Left colon (tissue), 2 donors: ENCODE measurements at places on chromosomes 7 and 10. TPM values are rescaled to one million over a fixed set of nuclear protein-coding genes. Genes with fewer than 3 reads are reported as not detected.
A peak's percentile ranks its signal among the peaks of the same experiment; 100 is the strongest.

DNA sequence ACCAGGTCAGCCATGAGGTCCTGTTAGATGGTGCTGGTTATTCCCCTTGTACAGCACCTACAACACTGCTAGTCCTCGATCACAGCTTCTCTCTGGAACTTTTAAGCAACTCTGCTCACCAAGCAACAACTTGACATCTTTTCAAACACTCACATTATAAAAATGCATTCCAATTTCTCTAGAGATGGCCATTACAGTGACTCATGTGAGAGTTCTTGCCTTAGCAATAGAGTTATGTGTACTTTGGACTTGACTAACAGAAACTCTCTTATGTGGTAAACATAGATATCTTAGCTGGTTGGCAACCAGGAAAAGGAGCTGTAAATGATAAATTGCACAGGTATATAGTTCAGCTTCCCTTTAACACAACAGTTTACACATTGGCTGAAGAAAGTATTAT is 122.2 kb downstream of the PDE1C start:
- no peak for DNase-seq

DNA sequence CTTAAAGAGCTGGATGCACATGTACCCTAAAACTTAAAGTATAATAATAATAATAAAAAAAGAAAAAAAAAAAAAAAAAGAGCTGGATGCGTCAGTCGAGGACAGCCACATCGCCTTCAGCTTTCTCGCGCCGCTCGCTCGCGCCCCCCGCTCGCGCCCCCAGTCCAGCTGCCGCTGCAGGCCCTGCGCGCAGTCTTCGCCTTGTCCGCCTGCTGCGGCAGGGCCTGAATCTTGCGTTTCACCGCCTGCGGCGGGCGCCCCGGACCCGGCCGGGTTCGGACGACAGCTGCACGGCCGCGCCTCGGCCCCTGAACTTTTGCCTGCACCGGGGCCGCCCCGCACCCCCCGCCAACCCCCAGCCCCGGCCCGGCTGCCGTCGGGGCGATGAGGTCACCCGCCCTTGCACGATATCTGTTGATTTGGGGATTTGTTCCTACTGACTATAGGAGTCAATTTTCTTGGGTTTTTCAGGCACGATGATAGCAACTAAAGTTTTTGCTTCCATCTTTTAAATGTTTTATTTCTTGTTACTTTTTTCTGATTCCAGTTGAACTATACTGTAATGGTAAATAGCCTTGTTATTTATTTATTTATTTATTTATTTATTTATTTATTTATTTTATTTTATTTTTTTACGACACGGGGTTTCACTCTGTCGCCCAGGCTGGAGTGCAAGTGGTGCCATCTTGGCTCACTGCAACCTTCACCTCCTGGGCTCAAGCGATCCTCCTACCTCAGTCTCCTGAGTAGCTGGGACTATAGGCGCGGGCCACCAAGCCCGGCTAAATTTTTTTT is 33.5 kb upstream of the CPN1 start:
- DNase-seq, result no peak

DNA sequence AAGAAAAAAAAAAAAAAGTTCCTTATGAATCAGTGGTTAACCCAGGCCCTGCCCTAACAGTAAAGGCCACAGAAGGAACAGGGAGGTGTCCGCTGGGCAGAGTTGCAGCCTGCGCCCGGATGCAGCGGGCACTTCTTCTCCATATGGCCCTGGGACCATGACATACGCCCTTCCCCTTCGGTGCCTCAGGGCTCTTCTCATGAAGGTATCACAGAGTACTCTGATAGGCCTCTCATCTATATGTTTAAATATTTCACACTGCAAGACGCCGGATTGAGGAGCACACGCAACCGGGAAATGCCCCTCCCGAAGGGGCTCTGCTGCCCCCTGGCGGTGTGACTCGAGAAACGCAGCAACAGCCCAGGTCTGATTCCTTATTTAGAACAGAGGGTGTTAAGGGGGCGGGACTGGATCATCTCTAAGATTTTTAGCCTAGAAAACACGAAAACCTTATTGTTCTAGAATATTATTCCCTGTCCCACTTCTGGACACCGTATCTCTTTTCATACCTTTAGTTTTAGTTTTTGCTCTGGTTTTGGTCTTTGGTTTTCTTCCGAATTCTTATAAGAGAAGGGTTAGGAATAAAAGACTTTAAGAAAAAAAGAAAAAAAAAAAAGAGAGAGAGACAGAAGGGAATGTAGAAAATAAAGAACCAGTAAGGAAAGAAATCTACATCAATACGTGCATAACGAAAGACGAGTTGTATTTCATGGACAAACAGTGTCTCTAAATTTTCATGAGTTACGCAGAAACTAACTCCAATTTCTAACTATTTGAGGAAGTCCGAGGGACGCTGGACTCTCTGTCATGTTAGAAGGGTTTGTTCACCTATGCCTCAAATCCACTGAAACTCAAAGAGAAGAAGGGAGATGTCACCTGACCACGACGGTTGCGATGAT is 12.0 kb downstream of the DAGLB start:
- DNase-seq, result peak; percentile 74

GRCh38 chr7:67413670-67414069 is 417.0 kb downstream of the TYW1 start:
- no peak for DNase-seq

GRCh38 chr10:101452593-101452992 is 98.6 kb downstream of the BTRC start:
- DNase-seq, result no peak

DNA sequence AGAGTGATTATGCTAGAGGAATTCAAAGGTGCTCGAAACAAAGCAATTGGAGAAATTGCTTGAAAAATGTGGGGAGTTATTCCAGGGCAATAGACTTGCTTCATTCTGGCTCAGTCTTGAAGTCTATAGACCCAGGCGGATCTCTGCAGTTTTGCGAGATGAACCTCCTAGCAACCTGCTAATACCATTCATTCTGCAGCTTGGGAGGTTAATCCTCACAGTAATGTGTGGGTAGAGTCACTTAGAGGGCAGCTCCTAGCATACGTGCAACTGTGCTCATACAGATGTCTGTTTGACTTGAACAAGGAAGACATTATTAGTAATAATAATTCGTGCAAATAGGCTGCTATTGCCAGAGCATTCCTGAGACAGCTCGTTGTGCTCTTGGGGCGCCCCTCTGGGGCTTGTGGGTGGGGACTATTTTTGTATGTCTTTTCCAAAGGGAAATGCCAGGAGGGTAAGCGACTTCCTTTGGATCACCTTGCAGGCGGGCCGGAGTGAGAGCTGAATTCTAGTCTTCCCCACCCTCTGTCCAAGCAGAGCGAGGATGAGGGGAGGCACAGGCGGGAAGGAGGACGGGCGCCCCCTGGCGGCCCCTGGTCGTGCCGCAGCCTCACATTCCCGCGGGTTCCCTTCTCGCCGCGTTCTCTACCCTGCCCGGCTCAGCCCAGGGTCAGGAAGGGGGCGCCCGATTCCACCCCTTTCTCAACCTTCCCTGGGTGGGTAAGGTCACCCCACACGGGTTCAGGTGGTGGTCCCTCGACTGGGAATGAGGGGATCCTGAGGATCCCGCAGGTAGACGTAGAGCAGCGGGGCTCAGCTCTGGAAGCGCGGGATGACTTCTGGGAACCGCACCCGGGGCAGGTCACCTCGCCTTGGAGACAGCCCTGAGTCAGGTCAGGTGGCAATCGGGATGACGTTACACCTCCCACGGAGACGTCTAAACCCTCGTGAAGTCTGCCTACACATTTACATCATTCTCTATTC is 241.5 kb downstream of the PHTF2 start:
- no peak for DNase-seq

GRCh38 chr7:38753347-38753746 is 122.2 kb upstream of the AMPH start:
- DNase-seq, result no peak

GRCh38 chr10:95431900-95432342 is 129.2 kb downstream of the SORBS1 start:
- no peak for DNase-seq

DNA sequence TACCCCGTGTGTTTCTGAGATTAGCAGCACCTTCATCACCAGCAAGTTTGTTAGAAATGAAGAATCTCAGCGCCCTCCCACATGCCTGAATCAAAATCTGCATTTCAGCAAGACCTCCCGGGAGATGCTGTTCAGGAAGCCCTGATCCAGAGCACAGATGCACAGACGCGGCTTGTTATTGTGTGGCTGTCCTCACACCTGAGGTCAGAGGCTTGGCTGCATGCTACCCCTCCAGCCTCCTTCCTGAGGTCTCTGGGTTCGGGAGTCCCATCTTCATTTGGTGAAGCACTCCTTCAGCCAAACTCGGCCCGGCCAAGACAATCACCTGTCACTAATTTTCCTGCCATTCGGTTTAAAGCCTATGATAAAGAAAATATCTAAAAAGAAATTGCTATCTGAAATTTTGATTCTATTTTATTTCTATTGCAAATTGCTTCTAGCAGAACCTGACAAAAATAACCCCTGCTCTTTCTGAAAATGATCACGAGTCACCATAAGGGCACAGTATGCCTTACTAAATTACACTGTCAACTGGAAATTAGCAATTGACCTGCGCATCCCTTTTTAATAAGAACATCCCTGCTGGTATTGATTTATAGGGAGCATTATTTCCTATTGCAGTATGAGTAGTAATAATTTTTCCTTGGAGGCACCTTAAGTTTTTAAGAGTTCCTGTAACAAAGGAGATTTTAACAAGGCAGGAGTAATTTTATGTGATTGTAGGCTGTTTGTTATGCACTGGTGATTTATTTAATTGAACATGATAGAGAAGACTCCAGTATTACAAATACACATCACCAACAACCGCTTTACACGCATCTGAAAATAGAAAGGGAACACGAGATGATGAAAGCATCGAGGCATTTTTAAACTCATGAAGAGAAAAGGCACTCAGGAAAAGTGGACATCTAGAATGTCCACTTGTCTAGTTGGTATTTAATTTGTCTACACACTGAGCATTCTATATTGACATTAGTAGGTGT is 49.5 kb downstream of the VSTM2A start:
- DNase-seq, result no peak

DNA sequence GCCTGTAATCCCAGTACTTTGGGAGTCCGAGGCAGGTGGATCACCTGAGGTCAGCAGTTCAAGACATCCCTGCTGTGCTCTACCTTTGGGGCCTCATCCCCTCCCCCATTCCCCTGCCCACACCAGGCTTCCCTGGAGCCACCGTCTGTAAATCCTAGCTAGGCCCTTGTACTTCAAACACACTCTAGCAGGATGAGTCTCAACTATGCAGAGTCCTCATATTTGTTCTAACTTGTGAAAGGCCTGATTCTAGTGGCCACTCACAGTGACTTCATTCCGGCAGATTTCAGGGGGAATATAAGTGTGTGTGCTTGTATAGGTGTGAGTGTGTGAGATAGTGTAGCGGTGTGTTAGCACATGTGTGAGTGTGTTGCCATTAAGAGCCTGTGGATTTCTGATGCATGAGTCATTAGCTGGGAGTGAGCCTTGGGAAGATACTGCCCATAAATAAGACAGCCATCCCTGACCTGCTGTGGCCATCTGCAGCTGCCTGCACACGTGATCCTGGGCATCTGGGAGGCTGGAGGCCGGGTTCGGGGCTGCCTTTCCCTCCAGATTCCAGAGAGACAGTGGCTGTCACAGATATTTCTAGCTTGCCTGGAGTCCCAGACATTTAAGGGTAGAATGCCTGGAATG is 1.7 kb upstream of the NEURL1 start:
- DNase-seq, result no peak

GRCh38 chr10:29146311-29147100 is 142.4 kb upstream of the LYZL1 start:
- no peak for DNase-seq

GRCh38 chr7:91191771-91192170 is 72.5 kb upstream of the FZD1 start:
- DNase-seq, result no peak

DNA sequence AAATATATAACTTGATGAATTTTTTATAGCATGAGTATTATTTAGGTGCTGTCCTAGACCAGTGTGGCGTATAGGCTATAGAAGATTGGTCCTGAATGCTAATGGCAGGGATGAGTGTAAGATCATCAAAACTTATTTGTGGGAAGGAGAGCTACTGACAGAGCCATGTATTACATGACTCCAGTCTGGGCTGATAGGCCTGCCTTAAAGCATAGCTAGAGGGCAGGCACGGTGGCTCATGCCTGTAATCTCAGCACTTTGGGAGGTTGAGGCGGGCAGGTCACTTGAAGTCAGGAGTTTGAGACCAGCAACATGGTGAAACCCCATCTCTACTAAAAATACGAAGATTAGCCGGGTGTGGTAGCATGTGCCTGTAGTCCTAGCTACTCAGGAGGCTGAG is 198.1 kb upstream of the KLF14 start:
- no peak for DNase-seq

DNA sequence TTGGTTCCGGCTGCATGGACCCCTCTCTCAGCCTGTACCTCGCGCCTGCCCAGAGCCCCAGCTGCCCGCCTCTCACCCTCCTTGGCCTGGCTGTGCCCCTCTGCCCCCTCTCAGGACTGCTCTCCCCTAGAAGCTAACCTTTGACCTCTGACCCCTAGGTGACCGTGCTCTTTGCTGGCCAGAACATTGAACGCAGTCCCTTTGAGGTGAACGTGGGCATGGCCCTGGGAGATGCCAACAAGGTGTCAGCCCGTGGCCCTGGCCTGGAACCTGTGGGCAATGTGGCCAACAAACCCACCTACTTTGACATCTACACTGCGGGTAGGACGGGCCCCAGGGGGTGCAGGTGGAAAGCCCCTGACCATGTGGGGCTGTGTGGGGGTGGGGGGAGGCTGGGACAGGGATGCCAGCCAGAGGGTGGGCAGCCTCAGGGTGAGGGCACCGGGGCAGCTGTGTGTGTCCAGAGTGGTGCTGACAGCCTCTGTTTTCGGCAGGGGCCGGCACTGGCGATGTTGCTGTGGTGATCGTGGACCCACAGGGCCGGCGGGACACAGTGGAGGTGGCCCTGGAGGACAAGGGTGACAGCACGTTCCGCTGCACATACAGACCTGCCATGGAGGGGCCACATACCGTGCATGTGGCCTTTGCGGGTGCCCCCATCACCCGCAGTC is 8.0 kb downstream of the FLNC start:
- no peak for DNase-seq

- no peak for DNase-seq
Measured at GRCh38 chr10:61634746-61635145, 28.0 kb upstream of the CABCOCO1 start.

DNA sequence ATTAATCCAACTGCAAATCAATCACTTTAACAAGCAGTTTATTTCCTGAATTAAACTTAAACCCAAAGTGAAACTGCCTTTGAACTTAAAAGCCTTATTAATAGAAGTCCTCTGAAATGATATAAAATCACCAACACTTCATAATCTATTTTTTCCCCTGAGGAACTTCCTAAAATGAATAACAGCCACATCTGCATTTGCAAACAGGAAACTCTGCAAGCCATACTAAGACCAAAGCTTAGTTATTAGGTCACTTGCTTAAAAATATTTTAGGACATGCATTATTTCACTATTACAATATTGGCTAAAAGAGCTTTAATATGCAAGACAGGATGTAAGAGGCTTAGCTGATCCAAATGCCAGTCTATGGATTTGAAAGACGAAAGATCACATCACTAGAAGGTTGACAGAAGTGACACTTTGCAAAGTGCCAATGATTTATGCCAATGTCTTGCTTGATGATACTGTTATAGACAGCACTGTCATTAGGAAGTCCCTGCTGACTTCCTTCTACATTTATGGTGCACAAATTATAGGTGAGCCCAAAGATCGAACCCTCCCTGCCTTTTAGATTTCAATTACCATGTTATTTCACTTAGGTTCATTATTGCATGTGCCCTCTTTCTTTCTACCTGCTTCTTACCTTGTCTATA is 99.9 kb upstream of the SKAP2 start:
- no peak for DNase-seq

The SLC13A1 gene
- total RNA-seq, result 2.6 TPM

The XRCC2 gene
- total RNA-seq, result 0.47 TPM

The SOSTDC1 gene
- 7.1 TPM for total RNA-seq

The CREB5 gene
- total RNA-seq, result 1.8 TPM

The ELAPOR2 gene
- total RNA-seq, result 12.7 TPM

The FASTK gene
- total RNA-seq, result 82.0 TPM

The FRAT1 gene
- 6.9 TPM for total RNA-seq
